ENCODE measurements at places on chromosomes 16 and 17.

DNA sequence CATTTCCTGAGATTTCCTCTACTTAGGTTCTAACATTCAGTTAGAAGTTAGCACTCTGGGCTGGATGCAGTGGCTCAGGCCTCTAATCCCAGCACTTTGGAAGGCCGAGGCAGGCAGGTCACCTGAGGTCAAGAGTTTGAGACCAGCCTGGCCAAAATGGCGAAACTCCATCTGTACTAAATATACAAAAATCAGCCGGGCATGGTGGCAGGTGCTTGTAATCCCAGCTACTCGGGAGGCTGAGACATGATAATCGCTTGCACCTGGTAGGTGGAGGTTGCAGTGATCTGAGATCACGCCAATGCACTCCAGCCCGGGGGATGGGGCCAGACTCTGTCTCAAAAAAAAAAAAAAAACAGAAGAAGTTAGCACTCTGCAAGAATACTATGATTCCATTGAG is 1430.9 kb downstream of the CDH11 start:
- no peak for DNase-seq

- DNase-seq, result no peak
Observed at GRCh38 chr16:76287466-76287865, 10.3 kb downstream of the CNTNAP4 start.

DNA sequence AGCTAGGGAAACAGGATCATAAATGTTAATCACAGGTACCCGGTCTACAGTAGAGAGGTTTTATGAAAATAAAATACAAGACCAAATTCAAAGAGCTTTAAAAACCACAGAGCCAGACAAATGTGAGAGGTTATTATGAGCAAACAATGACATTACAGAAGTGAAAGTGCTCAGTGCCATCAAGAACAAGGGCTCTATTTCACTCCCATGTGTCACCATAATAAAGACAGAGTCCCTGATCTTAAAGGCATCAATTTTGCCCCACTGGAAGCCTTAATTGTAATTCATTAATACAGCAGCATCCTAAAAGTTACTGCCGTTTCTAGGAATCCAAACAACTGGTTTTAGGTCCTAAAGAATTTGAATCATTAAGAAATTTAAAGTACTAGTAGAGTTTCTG is 43.7 kb upstream of the CDRT4 start:
- DNase-seq, result no peak

DNA sequence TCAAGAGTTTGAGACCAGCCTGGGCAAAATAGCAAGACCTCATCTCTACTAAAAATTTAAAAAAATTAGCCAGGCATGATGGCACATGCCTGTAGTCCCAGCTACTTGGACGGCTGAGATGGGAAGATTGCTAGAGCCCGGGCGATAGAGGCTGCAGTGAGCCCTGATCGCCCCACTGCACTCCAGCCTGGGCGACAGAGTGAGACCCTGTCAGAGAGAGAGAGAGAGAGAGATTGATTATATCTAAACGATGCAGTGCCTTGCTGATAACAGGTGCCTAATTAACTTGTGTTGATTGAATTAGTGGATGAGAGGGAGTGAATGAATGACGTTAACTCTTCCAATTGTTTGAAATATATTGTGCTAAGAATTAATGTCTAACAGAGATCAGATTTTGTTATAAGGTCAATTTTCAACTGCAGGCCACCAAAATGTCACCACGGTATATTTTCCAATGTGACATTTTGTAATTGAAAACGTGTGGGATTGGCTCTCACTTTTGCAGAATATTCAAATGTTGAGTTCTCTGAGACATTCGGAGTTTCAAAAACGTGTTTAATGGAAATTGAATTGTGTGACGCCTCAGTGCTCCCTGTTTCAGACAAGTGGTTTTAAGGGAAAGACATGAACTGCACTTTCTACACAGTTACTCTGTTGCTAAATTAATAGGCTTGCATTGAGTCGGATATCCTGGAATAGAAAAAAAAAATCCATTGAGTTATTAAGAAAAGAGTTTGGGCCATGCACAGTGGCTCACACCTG is 53.6 kb downstream of the ABAT start:
- no peak for DNase-seq

- no peak for DNase-seq
Observed at GRCh38 chr16:25395528-25395927, 137.9 kb upstream of the ZKSCAN2 start.

DNA sequence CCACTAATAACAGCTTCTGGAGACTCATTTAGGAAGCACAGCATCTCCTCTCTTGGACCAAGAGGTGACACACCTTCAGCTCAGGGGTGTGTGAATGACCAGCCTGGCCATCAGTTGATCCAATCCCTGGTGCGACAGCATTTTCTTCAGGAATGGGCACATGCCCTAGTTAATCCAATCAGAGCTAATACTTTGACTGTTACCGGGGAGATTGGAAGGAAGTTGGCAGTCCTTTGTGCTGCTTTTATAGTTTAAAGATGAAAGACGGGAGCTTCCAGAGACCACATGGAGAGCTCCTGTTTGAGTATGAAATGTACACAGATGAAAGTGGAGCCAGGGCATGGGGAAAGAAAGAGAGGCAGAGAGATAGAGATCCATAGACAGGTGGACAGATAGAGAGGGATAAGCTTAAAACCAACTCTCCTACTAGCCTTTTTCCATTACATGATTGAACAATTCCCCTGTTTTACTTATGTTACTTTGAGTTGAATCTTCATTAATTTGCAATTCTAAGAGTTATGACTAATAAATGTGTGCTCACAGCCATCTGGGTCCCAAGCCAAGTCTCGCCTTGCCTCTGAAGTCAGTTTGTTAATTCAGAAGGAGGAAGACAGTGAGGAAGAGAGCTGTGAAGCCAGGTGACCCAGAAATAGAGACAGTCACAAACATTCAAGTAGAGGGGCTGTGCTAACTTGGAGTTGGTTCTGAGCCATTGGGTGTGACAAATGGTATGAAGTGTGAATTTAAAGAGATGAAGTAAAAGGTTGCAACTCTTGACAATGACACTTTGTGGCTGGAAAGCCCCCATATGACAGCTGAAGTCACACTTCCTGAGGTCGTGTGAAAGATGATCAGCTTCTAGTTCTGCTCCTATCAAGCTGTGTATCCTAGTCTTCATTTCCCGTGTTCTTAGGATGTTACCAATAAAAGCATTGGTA is 120.0 kb upstream of the GOT2 start:
- no peak for DNase-seq

- DNase-seq, result no peak
Observed at GRCh38 chr17:14359163-14360020, 58.5 kb downstream of the HS3ST3B1 start.

- peak; percentile 43 for DNase-seq
Observed at GRCh38 chr17:28372203-28372944, 880 bp downstream of the SARM1 start.

GRCh38 chr16:85284141-85284817 is 172.0 kb upstream of the CIBAR2 start:
- no peak for DNase-seq

DNA sequence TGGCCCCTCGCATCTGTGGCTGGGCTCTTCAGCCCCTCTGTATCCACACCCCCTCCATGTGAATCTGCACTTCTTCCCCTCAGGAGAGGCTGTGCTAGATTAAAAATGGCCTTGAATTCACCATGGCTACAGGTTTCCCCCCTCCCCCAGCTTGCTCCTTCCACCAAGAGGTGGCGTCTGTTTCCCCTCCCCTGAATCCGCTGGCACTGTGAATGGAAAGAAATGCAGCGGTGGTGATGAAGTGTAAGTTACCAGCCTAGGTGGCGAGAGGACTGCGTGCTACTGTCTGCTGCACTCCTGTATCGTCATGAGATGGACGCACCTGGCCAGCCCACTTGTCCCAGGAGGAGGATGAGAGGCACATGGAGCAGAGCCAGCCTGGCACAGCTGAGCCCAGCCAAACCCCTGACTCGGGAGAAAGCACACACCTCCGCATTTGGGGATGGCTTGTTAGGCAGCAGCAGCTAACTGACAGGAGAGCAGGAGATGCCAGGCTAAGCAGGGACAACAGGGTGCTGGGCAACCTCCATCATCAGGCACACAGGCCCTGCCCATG is 26.2 kb downstream of the TNFRSF13B start:
- DNase-seq, result no peak

DNA sequence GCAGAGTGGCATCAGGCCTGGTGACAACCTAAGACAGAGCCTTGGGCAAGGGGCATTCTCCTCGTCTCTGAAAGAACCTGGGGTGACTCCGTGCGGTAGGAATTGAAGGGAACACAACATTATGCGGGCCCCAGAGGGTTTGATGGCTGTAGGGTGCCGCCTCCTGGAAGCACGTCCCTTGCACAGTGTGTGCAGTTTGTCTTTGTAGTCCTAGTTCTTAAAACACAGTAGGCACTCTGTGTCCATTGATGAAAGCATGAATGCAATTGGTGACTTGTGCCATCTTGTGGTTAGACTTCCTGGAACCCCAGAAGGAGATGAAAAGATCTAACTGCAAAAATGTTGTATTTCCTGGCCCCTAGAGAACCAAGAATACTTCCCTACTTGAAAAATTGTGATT is 279.8 kb downstream of the UTP18 start:
- DNase-seq, result no peak

GRCh38 chr17:50203086-50203485 is 1.7 kb upstream of the COL1A1 start:
- no peak for DNase-seq

GRCh38 chr16:61879306-61879705 is 156.9 kb downstream of the CDH8 start:
- no peak for DNase-seq

DNA sequence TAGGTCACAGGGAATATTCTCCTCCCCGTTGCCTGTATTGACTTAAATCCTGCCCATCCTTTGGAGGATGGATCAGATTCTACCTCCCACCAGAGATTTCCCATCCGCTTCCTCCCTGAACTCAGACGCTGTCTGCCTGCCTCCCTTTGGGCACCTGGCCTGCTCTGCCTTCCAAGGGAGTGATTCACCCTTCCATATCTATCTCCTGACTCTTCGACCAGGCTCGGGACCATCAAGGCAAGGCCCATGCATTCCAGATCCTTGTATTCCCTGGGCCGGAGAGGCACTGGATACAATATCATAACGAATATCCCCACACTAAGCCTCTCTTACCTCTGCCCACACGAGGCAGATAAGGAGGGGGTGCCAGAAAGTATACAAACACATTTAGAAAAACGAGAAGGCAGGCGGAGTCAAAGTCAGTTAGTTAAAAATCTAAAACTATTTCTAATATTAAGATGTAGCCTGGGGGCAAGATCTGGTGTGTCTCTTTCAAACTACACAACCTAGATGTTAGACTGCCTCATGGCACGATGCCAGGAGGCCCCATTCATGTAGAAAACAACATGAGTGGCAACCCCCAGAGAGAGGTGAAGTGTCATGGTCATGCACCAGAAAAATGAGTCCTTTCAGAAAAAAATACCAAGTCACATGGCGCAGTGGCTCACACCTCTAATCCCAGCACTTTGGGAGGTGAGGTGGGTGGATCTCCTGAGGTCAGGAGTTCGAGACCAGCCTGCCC is 9.2 kb downstream of the PMP22 start:
- DNase-seq, result no peak

DNA sequence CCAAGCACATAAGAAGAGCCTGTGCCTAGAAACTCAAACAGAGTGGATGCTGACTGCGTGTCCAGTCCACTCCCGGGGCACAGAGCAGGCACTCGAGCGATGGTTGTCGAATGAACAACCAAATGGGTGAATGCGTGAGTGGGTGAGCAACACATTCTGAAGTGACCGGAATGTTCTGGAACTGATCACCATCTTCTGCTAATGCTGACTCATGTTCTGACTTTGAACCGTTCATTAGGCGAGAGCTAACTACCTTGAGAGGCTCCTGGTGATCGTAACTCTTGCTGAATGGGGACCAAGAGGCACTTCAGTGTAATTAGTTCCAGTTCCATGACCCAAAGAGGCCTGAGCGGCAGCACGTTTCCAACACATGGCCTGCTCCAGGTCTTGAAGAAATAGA is 37.9 kb downstream of the IRF8 start:
- DNase-seq, result no peak

DNA sequence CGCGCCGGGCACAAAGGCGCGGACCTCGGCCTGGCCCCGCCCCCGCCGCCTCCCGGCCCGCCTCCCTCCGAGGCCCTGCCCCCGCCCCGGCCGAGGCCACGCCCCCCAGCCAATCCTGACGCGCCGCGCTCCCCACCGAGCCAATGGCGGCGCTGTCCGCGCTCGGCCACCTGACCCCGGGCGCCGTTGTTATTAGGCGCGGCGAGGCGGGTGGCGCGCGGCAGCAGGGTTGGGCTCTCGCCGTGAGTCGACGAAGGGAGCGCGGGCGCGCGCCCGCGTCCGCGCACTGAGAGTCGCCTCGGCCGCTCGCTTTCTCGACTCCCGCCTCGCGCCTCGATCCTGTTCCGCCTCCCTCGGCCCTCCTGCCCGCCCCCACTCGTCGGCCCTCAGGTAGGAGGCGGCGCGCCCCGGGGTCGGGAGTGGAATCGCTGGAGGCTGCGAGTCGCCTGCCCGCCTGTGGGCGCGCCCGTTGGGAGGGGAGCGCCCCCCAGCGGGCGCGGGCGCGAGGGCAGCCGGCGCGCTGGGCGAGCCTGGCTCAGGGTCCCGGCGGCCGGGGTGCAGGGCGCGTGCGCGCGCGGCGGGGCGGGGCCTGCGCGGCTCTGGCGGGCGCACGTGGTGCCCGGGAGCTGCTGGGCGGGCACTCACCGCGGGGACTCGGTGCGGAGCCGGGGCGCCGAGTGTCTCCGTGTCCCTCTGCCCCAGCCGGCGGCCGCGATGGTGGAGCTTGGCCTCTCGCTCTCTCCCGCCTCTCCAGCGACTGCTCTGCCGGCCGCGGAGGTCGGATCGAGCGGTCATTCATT is 405 bp upstream of the CBLN1 start:
- DNase-seq, result peak; percentile 32

- DNase-seq, result no peak
Observed at GRCh38 chr16:78199325-78200022, 100.0 kb downstream of the WWOX start.

GRCh38 chr17:30433514-30433913 is 43.7 kb upstream of the GOSR1 start:
- DNase-seq, result no peak

DNA sequence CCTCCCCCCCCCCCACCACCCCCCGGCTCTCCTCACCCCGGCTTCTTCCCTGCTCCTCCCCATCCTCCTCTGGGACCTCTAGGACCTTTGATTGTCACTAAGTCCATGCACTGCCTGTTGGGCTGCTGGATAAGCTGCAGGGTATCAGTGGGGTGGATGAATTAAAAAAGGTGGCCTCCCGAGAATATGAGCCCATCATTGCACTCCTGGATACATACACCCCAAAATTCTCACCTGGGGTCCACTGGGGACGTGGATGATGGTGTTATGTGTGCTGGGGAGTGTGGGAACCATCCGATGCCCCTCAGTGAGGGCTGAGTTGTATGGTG is 88.8 kb downstream of the IRF8 start:
- no peak for DNase-seq

DNA sequence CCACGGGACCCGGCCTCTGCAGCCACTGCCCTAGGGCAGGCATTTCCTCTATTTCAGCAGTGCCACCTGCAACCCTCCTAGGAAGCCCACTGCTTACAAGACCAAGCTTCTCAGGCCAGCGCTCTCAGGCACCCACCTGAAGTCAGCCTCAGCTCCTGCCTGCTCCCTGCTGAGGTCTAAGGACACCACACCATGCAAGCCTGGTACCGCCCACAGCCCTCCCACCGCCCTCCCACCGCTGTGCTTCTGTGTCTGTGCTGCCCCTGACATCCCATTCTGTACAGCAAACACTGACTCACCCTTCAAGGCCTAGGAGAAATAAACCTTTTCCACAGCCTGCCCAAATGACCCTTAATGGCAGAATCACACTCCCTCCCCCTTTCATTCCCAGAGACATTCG is 6.3 kb downstream of the CLUH start:
- peak; percentile 5 for DNase-seq
